NCI-H187 (cell line): ENCODE measurements at places on chromosomes 7 and 10.

DNA sequence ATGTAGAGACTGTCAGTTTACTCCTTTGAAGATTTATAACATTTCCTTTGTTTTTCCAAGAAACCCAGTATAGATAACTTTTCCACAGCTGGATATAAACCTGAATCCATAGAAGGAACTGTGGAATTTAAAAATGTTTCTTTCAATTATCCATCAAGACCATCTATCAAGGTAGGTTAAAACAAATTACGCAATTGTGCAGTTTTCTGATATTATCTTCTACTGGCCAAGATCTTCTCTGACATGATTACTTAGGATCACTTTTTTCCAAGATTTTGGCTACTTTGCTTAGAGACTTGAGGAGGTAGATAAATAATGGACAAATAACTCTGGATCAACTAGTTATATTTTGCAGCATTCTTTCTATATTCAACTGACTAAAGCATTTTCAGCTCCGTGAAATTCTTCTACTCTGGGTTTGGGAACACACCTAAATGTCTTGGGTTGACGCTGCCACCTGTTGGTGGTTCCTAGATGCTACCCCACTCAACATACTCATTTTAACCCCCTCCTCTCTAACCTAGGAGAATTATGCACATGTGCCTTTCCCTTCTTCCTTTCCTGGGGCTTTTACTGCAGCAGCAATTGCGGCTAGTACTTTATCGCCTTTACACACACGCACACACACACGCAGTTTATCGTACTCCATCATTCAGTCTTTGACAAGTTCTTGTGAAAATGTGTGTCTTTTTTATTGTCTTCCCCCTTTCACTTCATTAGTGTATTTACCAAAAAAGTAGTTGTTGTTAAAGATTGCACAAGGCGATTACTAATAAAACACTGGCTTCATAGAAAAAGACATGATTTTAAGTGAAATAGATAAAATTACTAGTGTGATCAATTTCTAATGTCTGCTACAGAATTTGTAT lies 32.7 kb downstream of the ABCB5 start:
- peak; percentile 0 for DNase-seq

DNA sequence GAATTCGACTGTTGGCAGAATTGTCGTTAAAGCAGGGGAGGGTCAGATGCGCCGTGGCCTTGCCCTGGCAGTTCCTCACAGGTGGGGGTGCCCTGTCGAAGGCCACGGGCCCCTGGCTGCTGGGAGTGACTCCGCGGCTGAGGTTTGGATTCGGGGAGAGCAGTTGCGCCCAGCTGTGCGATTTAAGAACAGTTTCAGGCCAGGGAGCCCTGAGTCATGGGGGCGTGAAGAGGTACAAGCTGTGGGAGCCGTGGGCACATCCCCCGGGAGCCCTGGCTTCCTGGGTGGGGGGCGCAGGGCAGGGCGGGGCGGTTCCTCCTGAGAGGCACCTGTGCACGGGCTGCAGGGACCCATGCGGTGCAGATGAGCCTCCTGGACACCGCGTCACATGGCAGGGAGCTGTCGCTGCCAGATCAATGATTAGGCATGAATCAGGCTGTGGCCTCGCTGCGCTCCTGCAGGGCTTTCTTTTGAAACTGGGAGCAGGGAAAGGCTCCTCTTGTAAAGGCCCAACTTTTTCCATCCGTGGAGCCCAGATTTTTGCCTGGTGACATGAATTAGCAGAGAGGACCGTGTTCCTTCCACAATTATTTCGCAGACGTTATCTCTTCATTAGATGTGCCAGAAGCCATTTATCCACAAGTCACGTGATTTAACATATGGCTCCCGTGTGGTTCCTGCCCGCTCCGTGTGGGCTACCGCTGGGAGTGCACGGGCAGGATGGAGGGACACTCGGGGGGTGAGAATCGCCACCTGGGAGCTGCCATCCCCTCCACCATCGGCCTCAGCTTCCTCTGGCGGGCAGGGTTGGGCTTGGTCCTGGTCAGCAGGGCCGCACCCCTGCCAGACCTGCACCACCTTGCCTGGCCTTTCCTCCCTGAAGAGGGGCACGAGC lies 918 bp downstream of the PWWP2B start:
- no peak for DNase-seq

DNA sequence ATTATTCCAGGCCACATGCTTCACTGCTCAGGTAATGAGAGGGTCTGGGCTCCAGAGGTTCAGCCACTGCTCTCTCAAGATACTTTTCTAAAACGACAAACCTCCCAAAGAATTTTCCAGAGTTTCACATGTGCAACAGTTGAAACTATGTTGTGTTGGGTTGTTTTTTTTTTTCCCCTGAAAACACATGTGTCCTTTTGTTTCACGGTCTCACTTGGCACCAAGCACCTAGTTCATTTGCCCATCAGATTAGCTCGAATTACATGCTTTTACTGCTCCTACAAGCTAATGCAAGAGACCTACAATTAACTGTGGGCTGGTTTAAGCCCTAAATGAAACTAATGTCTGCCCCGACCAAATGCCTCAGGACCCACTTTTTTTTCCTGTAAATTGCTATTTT lies 313.3 kb downstream of the FGFR2 start:
- DNase-seq = no peak

DNA sequence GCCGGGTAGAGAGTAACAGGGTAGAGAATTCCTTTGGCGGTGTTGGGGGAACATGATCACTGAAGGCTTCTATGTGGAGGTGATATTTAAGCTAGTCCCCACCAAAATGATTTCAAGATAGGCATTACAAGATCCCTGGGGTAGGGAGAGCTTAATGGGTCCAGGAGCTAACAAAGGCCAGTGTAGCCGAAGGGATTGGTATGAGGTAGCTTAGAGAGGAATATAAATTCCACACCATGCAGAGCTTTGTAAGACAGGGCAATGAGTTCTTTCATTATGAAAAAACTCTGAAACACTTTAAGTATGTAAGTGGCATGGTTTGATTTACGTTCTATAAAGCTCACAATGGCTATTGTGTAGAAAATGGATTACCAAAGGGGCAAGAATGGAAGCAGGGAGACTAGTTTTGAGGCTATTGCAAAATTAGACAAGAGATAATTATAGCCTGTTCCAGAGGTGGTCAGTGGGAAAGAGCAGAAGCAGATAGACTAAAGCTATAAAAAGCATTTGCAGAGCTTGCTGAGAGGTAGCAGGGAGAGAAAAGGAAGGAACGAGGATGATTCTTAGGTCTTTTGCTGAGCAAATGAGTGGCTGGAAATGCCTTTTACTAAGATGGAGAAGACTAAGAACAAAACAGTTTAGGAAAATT lies 119.7 kb upstream of the SLC25A13 start:
- no peak for DNase-seq

GRCh38 chr10:118203461-118203860 lies 138.7 kb downstream of the FAM204A start:
- no peak for DNase-seq

DNA sequence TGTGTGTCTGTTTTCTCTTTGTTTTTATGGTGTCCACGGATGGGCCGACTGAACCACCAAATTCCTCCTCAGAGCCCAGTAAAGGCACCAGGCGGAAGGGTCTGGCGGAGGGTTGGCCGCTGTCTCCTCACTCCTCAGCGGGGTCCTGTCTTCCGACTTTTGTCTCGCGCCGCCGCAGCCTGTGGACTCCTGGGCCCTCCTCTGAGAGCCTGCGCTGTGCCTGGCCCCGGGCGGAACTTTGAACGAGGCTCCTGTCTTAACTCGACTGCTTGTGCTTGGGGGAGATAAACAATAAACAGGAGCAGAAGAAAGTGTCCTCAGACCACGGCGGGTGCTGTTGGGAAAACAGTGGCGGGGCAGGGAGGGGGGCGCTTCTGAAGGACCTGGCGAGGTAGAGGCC lies 2.2 kb upstream of the FAM20C start:
- no peak for DNase-seq

DNA sequence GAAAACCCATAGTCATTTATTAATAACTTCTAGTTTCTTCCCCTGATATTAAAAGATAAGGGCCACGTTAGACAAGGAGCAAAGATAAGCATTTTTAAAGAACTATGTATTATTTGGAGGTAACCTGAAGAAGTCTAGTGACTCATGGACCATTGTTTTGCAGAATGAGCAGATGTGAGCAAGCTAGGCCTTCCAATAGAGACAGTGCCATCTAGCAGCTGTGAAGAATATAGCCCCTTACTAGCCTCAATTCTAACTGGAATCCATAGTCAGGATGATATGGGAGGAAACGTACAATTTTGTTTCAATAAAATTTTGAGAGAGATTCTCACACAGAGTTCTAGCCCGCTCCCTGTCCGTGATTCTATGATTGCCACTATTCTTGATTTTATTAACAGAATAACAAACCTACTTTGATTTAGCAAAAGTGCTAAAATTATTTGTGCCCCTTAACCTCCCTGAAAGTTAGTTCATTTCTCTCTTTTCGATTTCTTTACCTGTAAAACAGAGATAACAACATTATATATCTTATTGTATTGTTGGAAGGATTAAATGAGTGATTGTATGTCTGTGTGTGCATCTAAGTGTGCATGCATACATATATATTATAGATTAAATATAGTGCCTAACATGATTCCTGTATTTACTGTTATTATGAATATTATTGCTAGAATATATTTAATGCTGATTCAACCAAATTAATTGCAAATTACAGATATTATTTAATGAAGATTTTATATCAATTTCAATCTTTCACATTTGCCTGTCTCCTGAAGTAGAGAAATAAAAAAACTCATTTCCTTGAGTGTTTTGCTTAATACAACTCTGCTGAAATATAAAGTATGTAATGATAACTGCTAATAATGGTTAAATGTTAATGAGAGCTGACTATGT lies 22.7 kb downstream of the FAM237B start:
- no peak for DNase-seq

DNA sequence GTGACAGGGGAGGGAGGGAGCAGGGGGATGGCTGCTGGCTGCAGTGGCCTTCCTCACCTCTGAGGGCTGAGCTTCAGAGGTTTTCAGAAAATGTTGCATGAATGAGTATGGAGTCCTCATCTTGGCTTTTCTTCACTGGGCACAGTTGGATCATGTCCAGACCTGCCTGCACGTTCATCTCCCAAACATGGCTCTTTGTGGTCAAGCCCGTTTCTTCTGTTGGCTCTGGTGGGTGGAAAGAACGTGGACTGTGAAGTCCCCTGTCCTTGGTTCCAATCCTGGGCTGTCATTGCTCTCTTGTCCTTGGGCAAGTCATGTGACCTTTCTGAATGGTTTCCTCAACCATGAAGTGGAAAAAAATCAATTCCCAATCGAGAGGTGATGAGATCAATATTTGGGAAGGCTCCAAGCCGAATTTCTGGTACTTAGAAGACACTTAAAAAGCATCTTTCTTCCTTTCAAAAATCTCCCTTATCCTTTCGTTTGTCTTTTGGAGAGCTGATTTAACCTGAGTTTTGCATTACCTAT lies 34.5 kb downstream of the TSPAN14 start:
- DNase-seq = no peak

DNA sequence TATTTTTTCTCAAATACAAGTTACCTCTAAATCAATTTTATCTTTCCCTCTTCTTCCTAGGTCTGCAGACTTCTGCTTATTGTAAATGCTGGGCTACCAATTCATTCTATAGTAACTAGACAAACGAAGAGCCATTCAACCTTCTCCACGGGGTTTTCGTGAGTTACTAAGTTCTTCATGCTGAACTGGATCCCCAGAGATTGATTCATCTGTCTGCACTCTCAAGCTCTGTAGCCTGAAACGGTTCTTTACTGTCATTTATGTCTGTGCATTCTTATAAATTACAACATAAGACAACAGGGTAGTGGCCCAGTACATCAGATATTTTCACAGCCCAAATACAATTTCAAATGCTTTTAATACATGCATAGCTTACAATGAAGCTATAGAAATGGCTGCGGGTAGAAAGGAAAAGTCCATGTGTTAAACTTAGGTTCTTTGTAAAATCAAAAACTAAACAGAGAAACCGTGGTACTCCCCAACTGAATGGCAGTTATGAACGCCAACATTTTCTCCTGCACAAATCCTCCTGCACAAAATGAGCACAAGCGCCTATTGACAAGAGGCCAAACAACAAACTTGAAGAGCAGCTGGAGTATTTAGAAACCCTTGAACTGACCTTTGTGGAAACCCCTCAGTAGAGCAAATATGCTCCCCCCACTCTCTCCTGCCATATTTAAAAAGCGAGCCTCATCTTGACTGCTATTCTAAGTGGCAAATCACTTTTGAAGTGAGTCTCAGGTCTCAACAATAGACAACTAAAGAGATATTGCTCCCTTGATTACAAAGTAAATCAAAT lies 20.7 kb downstream of the LAMB1 start:
- peak; percentile 40 for DNase-seq

GRCh38 chr10:101749047-101750016 lies 26.6 kb downstream of the FGF8 start:
- DNase-seq = no peak

GRCh38 chr7:114534953-114535352 lies 120.3 kb downstream of the FOXP2 start:
- no peak for DNase-seq

DNA sequence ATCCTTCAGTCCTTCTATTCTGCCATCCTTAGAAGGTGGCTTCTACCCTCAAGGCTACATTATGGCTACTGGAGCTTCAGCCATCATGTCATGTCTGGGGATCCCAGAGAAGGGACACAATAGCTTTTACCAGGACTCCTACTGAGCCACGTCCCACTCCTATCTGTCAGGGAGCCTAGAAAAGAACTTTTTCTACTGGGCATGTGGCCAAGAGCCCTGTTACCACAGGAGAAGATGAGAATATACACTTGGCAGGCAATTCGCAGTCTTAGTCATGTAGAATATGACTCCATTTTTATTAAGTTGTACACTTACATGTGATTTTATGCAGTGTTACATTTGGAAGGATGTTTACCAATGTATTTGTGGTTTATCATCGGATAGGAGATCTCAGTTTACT lies 64.6 kb upstream of the KCNMA1 start:
- DNase-seq = no peak

DNA sequence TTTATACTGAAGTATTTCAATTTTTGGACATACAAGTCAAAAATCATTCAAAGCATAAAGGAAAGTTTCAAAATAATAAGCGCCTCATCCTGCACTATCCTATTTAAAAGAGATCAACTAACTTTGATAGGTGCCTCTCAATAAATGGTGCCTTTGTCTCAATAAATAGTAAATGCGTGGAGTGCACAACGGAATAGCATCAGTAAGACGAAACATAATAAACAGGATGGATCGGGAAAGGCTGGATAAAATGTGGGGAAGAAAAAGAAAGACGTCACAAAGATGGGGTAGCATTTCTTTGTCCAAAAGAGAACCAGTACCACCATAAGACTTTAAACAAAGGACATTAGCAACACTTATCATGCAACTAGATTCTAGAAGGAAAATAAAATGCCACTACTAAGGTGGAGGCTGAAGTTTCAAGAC lies 571 bp upstream of the PRKAR2B start:
- no peak for DNase-seq

- no peak for DNase-seq
Observed at GRCh38 chr7:85004402-85004801, 182.5 kb downstream of the SEMA3D start.

DNA sequence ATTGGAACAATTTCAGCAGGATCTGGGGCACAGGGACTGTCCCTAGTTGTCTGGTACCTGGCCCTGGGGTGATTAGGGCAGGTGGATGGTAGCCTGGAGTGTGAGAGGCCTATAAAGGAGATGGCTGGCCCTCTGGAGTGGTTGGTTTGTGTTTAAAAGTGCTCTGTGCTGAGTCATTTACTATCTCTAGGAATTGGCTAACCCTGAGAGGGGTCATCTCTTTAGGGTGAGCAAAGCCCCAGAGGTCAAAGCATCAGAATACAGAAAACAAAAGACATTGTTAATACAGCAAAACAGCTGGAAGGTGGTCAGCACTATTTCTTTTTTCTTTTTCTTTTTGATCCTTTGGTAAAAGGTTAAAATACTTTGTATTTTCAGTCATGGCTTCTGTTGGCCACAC lies 43.4 kb upstream of the BMPER start:
- DNase-seq = no peak

GRCh38 chr7:94012746-94013145 lies 8.6 kb upstream of the BET1 start:
- DNase-seq = no peak
